HS-5 (cell line): ENCODE measurements at places on chromosomes 5 and 9.

DNA sequence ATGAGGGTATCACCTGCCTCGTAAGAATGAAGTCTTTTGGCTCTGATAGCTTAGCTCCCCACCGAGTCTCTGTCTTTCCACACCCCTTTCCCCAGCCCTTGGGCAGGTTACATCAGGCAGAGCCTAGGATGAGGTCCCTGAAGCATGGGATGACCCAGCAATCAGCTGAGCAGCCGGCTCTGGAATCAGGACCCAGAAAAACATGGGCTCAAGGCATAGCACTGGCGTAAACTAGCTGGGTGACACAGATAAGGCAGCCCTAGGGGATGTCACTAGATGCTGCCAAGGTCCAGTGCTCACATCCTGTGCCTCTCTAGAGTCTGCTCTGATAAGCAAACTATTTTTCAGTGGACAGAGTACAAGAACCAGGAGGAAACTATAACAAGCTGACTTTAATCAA, 26.6 kb downstream of the IDNK start:
- DNase-seq: no peak

DNA sequence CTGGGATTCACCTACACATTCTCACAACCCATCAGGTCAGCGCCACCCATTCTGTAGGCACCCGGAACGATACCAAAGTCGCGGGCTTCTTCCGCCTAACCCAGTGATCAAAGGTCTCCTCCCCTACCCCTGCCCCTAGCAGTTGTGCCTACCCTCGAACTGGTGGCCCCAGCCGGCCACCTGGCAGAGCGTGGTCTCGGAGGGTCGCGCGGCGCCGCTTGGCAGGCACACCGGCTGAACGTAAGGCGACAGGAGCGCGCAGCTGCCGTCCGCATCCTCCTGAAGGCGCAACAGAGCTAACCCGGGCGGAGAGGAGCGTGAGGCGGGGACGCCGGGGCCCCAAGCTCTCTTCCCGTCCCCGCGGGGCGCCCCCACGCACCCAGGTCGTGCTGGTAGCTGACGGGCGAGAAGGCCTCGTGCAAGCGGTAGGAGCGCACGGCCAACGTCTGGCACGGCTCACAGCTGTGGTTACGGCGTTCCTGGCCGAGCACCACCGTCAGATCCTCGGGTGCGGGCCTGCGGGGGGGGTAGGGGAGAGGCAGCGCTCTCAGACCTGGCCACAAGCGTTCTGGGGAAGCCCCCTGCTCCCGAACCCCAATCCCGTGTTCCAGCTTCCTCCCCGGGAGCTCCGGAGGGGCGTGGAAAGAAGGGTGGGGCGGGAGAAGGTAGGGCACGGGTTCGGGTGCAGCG, 2.8 kb upstream of the PFN3 start:
- DNase-seq: no peak

DNA sequence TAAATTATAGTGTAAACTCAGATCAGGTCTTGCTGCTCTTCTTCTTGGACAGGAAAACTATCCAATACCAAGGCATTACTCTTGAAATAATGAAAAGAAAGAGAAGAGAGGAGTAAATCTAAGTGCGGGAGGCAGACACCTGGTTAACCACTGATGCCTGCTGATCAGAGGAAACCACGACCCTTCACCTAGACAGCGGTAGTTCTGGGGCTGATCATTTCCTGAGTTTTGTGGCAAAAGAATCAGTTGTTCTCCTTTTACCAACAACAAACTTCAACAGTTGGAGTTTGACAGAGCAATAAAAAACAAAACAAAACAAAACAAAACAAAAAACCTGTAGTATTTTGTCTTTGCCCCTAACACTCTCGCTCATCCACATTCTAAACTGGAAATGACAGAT, 3.0 kb downstream of the RLN1 start:
- DNase-seq: no peak

DNA sequence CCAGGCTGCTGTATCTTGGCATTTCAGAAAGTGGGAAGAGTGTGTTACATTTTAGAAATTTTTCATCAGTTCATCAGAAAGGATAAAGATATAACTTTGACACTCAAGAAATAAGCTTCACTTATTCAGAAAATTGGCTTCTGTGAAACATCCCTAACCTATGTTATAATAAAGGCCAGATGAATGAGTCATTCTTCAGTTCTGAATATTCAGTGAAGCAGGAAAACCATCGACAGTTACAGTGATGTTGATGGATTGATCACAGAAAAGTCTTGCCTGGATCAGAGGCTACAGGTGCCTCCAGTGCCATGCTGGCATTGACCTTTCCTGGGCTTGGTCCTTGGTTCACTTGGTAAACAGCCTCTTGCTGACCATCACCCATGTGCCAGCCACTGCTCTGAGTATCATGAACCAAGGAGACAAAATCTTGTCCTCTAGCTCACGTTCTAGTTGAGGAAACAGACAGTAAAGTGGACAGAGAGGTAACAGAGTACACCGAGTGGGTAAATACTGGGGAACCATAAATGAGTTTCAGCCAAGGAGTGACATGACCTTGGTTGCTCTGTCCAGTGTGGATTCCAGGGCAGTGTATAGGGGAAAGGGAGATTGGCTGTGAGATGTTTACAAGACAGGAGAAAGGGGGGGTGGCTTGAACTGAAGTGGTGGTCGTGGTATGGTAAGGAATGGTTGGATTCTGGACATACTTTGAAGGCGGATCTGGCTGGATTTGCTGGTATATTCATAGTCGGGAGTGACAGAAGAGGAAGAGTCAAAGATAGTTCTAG, 98.6 kb downstream of the AMBP start:
- no peak for DNase-seq

- DNase-seq: no peak
Measured at GRCh38 chr5:10634050-10634449, 70.2 kb downstream of the ANKRD33B start.

DNA sequence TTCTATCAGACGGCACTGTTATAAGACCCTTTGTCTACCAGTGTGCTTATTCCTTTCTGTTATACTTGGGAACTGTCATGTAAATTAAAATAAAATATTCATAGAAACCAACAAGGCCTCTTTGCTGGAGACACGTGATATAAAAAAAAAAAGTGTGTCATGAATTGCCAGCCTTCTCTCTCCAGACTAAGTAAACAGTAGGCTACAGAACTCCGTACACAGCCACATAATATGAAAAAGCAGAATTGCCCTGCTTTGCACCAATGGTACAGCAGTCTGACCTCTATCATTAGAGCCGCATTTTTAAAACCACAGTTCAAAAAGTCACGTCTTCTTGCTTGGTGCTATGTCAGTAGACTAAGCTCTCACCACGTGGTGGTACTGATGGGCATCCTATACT, 231.3 kb downstream of the SEMA5A start:
- DNase-seq: no peak

DNA sequence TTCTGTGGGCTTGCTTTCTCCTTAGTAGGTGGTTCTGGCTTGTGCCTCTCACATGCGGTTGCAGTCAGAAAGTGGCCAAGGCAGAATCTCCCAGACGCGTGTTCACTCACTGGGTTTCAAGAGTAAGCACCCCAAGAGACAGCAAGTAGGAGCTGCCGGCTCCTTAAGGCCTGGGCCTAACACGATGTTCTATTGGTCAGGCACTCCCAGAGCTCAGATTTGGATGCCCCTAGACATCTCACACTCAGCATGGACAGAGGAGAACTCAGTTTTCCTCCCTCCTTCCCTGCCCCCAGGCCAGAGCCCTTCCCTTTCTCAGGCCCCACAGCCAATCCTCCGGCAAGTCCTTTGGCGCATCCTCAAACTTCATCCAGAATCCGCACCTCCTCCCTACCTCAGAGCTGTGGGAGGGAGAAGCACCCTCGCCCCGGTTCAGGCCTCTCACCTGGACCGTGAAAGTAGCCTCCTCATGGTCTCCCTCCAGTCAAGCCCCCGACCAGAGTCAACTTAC, 6.5 kb upstream of the CARD19 start:
- DNase-seq: no peak

GRCh38 chr5:160651692-160652645, 200.0 kb downstream of the ATP10B start:
- no peak for DNase-seq

- no peak for DNase-seq
Measured at GRCh38 chr9:114216976-114217375, 61.6 kb downstream of the COL27A1 start.

DNA sequence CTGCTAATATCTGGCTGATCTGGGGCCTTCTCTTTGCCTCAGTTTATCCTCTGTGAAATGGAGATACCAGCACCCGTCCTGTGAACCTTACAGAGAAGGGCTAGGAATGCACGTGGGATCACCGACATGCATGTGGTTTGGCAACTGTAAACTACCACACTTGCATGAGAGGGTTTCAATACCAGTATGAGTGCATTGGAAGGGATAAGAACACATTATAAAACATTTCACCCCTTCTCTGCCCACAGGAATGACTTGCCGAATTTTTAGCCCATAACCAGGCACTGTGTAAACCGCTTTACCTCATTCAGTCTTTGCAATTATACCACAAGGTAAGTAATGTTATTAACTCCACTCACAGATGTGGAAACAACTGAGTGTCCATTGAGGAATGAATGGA, 8.9 kb upstream of the RAB14 start:
- no peak for DNase-seq

DNA sequence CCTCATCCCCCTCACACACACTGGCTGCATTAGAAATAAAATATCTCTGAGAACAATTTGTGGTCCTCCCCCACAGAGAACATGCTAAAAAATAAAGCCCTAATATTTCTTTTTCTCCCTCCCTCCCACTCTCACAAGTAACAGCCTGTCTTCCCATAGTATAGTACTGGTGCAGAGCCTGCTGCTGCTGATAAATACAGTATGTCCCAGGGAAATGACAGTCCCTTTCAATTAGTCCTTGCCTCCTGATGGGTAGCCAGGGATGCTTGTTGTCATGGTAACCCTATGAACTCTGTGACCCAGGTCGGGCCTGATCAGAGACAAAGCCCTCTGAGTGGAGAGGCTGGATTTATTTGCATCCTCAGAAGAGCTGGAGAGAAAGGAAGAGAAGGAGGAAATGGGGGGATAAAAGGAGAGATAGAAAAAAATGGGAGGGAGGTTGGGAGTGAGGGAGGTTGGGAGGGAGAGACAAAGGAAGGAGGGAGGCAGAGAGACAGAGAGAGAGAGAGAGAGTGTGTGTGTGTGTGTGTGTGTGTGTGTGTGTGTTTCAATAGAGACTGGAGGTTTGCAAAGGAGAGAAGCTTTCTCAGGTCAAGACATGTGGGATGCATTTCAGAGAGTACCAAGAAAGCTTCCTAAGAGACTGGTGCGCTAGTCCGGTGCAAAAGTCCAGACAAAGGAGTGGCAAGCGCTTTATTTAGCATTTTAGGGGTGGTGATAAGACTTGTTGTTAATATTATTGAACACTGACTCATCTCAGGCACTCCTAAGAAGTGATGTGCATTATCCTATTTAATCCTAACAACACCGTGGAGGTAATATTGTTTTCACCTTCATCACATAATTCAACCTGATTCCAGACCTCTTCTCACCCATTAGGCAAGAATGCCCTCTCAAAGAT, 260.8 kb downstream of the FAM114A2 start:
- no peak for DNase-seq

DNA sequence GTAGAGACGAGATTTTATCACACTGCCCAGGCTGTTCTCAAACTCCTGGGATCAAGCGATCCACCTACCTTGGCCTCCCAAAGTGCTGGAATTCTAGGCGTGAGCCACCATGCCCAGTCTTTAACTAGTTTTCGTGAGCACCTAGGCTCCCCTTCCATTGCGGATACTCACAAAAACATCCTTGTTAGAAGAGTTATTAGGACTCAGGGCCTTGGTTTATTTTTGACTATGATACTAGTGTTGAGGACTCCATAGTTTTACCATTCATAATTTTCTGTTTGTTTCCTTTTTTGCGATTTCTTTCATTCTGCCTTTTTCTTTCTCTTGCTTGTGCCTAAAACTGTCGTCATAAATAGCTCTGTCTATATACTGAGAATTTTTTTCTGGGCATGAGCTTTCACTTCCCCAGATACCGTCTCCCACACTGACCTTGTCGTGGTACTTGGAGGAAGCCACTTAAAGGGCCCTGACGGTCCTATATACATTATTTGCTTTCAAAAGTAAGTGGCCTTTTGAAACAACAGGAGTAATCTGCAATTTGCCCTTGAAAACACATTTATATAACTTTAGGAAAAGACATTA, 5.2 kb downstream of the F2R start:
- DNase-seq: no peak

GRCh38 chr5:162956570-162956969, 480.8 kb upstream of the CCNG1 start:
- DNase-seq: no peak

DNA sequence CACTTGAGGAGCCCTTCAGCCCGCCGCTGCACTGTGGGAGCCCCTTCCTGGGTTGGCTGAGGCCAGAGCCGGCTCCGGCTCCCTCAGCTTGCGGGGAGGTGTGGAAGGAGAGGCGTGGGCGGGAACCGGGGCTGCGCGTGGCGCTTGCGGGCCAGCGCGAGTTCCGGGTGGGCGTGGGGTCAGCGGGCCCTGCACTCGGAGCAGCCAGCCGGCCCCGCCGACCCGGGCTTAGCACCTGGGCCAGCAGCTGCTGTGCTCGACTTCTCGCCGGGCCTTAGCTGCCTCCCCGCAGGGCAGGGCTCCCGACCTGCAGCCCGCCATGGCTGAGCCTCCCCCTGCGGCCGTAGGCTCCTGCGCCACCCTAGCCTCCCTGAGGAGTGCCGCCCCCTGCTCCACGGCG, 6.2 kb upstream of the SHB start:
- DNase-seq: no peak

DNA sequence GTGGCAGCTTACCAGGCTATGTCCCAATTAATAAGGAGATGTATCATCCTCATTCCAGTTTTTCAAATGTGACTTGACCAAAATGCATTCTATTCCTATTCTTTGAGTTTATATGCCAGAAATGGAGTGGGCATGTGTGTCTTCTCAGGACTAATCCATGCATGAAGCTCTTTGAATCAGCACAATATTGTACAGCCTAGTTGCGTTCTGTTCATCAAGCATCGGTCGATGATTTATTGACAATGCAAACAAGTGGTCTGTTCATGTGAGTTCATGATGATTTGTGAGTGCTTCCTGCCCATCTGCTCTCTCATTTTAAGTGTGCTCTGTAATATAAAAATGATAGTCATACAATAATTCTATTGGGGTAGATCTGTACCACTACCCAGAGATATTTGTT, 48.3 kb downstream of the PALM2AKAP2 start:
- no peak for DNase-seq
